GDM1 (cell line): ENCODE measurements at places on chromosomes 4 and X.
A peak's percentile ranks its signal among the peaks of the same experiment; 100 is the strongest.

- DNase-seq, result no peak
Observed at GRCh38 chr4:176400816-176401461, 81.2 kb downstream of the SPCS3 start.

DNA sequence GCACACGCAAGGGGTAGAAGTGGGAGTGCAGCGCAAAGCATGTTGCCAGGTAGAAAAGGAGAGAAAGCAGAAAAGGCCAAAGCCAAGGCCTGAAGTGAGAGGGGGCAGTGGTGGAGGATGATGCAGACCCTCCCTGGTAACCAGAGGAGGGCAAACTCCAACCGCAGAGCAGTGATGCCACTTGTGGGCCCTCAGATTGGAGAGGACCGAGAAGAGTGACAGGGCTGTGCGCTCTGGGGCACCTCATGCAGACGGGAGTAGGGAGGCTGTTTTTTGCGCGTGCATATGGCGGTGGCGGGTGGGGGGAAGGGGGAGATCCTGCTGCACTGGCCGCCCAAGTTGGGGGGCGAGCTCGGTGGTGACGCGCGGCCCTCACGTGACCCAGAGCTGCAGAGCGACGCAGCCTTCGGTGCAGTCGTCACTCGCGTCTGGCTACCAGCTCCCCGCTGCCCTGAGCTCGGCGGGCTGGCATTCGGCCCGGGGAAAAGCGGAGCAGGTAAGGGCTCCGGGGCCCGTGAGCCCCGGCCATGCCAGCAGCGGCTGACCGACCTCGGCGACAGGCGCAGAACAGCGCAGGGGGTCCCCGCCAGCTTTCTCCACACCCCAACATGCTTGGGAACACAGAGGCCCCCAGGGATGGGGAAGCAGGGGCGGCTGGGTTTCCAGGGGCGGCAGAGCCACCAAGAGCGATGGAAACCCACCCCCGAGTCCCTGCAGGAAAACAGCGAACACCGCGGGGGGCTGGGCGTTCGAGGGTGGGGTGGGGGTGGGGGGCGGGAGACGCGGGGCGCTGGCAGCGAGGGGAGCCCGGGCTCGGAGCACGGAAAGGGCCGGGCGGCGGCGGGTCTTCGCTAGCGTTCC, at the start of gene BEX3:
TSS of gene BEX3 (plus strand) at position 421 of the 861 bp plus-strand sequence. CDS start 984 bp downstream, outside the sequence.
- DNase-seq, result peak; percentile 69

DNA sequence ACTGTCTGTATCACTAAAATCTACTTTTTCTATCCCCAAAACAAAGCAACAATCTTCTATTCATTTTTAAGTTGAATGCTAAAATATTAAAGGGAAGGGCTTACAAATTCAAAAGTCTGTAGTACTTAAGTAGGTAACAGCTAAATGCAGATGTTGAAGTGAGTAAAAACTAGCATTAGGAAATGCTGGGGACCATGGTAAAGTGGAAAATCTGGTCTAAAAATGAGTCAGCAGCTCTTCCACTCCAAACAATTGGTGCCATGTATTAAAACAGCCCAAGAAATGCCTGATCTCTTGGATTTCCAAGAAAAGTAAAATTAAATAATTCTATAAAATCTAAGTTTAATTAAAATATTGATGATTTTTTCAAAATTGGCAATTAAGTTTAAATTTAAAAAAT, 73.3 kb upstream of the PPP3CA start:
- DNase-seq, result no peak

- DNase-seq, result no peak
Observed at GRCh38 chr4:84855774-84856173, 110.7 kb downstream of the WDFY3 start.

- no peak for DNase-seq
Observed at GRCh38 chr4:20532116-20532790, 168.0 kb upstream of the PACRGL start.

- DNase-seq, result no peak
Observed at GRCh38 chr4:15186149-15186548, 183.9 kb downstream of the CPEB2 start.

- no peak for DNase-seq
Observed at GRCh38 chr4:185242749-185243533, 33.5 kb downstream of the SNX25 start.

DNA sequence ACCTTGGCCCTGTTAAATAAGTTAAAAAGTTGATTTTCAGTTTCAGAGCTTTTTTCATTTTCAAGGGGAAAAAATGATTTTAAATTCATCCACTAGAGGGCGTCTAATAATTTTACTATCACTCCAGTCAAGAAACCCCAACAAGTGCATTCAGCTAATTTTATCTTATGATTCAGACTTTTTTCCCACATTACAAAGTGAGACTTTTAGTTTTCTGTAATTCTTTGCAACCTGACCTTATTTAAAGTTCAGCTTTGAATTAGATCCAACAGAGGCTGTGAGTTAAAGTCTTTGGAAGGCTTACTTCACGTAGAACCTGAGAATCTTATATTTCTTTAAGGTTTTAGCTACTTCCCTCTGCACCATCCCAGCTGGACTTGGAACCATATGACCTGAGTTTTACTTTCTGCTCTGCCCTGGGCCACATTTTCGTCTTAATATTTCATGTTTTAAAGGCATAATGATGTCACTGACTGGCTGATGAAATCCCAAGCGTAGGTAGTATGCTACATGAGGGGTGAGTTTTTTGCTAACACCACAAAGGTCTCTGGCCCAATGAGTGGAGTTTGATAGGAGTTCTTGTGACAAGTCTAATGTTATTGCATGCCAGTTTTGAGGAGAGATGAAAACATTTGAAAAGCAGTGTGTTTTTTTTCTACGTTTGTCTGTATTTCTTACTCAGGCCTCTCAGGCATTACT, 7.2 kb downstream of the GNRHR start:
- no peak for DNase-seq
